Mesenteric fat pad (tissue), 1 donor: ENCODE measurements at places on chromosomes 12 and 14. TPM values are rescaled to one million over a fixed set of nuclear protein-coding genes. Genes with fewer than 3 reads are reported as not detected.

DNA sequence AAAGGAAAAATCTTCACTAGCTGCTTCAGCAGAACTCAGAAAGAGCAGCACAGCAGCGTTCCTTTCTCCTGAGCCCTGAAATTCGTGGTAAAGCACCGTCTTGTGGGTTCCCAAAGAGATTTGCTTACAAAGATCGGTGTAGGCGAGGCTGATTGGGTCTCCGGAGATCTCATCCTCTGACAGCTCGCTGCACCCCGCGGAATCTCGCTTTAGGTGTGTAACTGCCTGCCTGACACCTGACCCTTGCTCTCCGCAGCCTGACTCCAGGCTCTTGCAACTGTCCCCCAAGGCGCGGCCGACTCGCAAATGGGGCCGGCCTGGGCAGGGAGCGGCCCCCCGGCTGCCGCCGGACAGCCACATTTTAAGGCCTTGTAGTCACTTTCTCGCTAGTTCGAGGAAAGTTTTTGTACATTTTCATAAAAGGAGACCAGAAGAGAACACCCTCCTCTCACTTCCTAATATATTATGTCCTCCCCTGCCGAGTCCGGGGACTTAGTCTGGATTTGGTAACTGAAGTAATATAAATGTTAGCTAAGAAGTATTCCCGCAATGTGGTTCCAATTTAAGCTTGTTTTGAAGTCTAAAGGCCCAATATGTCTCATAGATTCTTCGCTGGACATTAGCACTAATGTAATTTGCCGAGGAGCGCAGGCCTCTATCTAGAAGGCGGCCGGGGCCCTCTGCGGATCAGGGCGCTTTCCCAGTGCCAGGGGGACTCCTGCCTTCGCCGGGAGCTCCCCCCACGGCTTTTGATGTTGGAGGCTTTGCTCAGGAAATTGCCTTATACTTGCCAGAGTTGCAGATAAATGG lies 177.3 kb upstream of the CDKN3 start:
- DNase-seq, result no peak

GRCh38 chr12:102016472-102016871 lies 45.3 kb downstream of the WASHC3 start:
- no peak for DNase-seq

- no peak for DNase-seq
These were observed 208.9 kb downstream of the SYNE2 start for GRCh38 chr14:64061706-64062105.

GRCh38 chr12:52865090-52865944 lies 16.5 kb upstream of the KRT78 start:
- DNase-seq, result no peak

- DNase-seq, result no peak
These were observed 145.1 kb upstream of the DIO2 start for GRCh38 chr14:80356413-80356812.

- no peak for DNase-seq
These were observed 9.1 kb downstream of the NPAS3 start for GRCh38 chr14:32947792-32948191.

- no peak for DNase-seq
These were observed 579.0 kb downstream of the LRFN5 start for GRCh38 chr14:42185718-42186117.

DNA sequence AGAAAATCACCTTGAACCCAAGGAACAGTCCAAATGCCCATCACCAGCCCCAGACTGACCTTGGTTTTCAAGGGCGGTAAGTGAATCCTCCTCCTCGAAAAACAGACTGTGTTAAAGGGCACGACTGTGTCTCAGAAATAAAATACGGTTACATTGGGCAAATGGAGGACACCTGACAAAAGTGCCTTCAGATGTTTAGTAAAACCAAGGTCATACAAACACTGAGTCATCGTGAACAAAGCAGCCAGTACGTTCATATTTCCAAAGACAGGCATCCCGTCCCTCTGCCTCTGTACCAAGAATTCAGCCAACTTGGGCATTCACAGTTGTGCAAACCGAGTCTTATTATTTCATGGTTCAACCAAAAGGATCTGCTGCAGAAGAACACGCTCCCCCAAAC lies 25.9 kb downstream of the FOXN3 start:
- no peak for DNase-seq

- no peak for DNase-seq
These were observed 266.9 kb downstream of the CCDC91 start for GRCh38 chr12:28456934-28457710.

DNA sequence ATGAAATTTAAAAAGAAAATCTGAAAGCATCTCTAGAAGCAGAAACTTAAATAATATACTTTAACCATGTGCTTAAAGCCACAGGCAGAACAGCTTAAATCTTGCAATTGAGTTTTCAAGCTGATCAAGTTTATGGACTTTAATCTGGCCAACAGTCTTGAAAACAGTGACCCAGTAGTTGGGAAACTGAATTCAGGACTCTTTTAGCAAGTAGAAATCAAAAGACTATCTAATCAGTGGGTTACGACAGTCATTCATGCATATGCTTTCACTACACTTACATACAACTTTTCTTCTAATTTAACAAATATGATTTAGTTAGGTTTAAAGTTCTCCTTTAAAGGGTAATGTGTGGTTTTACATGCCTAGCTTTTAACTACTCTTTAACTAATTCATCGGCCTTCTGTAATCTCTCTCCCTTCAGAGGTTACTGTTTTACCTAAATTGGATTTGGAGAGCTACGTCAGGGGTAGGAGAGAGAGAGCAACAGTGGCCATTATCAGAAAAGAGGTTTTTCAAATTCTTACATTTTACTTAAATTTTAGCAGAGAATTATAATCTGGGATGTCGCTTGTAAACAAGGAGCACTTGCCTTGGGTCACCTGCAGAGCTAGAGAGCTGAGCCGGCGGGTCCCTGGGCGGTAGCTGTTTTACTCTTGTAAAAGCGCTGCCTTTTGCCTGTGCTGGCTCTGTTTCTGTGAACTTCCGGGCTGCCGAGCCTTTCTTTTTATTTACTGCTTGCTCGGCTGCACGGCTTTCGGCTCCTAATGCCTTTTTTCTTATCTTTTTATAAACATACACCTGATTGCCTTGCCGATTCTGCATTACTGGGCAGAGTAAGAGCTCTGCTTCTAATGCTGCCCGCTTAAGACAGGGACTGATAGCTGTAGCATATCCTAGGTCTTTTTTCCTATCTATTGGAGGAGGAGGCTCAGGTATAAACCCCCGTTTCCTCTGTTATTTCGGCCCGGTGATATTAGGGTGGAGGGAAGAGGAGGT lies 17.4 kb upstream of the LYZ start:
- no peak for DNase-seq

DNA sequence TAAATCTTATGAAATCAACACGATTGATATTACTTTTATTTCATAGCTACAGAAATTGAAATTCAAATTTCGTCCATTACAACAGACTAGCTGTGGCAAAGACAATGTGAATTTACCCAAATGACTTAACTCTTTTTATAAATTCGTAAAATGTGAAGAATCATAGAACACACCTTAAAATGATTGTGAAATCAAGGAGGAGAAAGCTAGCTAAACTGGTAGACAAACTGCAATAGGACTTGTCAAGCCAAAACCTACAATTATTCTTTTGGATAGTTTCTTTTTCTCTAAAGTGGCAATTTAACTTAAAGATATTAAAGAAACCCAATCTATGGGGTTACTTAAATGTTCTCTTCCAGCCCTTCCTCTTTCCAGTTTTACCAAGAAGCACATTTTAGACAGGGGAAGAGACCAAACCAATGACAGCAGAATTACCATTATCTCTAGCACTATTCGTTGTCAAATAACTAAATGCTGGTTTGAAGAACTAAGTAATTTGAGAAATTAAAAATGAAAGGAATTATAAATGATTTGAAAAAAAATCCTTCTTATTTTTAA lies 807 bp upstream of the SLC16A7 start:
- DNase-seq, result no peak

DNA sequence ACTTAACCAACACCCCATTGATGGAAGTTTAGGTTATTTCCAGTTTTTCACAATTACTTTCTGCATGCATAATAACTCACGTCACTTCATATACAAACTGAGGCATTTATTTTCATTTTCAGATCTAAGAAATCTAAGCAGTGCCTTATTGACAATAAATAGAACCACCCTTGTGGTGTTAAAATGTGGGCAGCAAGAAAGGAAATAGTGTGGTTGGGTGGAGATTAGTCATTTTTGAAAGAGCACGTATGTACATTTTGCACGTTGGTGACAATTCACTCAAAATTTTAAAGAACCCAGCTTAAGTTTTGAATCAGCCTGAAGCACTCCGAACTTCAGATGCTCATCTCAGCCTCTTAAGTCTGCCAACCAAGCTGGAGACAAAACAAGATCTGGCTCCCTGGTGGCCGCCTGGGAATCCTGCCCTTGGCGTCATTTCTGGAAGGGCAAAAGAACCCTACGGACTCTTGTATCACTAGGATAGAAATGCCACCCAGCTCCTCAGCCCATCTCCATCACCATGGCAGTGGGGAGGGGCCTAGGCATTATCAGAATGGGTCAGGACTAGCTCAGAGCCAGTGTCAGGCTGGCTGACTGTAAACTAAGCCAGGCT lies 89.5 kb upstream of the BCL2L14 start:
- DNase-seq, result no peak

DNA sequence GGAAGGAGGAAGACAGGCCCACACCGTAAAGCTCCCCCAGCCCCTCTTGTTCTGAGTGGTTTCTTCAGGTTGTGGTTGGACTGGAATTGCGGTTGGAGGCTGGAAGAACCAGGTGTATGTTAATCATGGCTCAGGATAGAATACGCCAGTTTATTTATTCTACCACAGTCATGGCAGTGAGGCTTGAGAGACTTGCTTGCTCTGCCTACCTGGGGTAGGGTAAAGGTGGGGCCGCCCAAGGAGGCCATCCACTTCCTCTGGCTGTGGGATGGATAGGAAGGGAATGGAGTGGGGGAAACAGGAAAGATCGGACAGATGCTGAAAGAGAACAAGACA lies 8.1 kb downstream of the SHMT2 start:
- no peak for DNase-seq

DNA sequence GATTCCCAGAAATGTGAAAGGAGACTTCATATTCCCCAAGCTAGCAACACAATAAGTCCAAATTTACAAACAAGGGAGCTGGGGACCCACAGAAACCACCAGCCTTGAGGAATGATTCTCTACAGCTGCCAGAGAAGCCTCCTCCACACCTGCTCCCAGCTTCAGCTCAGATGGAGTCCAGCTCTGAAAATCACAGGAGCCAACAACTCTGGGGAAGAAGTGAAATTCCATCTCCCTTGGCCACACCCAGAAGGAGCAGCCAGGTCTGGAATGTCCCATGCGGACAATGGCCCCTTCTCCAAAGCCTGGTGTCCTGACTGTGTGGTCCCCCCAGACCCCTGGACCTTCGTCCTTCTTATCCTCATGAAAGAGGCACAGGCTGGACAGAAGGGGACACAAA lies 45.4 kb downstream of the SYNE3 start:
- DNase-seq, result no peak

DNA sequence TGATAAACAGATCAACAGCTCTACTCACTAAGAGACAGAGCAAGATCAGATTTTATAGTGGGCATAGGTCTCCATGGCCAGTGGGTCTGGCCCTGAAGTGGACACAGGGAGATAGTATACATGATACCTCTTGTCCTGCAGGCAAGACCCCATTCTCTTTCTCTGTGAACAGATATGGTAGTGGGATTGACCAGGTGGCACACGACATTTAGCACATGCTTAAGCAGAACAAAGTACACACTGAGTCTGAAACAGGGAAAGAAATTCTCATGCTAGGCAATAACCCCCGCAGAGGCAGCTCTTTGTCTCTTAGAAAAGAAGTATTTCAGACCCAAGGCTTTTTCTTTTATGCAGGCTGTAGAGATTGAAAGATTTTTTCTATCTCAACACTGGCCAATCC lies 1331.2 kb downstream of the FSCB start:
- DNase-seq, result no peak

DNA sequence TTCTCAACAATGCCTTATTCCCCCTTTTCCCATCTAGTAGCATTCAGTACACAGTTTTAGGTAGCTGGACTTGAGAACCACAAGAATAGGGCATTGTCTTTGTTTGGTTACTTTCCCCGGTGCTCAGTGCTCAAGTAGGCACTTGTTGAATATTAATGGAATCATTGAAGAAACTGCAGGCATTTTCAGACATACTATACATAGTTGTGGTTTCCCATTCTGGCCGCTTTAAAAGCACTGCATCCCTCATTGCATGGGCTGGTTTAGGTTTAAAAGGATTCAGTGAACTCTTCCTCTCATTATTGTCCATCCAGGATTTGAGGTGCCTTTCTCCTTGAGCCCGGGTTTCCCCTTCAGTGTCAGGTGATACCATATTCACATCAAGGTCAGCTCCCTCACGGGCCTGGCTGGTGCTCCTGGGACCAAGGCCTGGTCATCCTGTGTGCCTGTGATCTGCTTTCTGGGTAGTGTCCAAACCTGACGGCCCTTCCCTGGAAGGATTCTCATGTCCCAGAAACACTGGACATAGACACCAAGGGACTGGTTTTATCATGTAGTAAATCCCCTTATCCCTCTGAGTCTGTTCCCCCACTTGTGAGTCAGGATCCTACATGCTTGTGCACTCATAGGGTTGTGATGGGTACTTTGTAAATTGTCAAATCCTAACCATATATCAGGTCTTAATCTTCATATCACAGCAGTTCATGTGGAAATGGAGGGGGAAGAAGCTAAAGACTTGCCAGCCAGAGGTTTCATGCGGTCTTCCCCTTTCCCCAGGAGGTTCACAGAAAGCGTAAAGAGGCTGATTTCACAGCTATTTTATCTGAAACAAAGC lies 7.4 kb downstream of the TCP11L2 start:
- DNase-seq, result no peak

DNA sequence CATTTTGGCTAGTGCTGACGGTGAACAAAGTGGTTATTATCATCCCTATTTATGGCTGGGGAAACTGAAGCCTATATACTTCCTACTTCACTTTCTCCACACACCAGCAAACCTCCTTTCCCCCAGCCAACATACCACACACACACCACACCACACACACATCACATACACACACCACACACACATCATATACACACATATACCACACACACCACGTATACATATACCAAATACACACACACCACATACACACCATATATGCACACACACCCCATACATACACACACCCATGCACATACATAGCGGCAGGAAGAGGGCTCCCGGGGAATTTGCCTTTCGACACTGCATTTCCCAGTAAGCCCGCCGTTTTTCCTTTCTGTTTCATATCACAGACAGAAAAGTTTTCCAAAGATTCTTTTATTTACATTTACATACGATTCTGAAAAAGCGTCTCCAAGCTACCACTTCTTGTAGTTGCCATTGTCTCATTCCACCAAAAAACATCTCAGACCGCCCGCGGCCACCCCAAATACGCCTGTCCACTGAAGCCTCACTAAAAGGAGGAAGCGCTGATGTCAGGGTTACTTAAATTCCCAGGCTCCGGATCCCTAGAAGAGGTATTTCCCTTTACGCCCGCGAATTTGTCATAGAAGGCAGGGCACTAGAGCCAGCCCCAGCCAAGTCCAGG lies 823 bp upstream of the RAB5B start:
- peak; percentile 93 for DNase-seq

The EXOC5 gene
- total RNA-seq, result 63.4 TPM

The DLK1 gene
- not detected for total RNA-seq

The KRT83 gene
- total RNA-seq, result not detected

The AKAP5 gene
- total RNA-seq, result 0.45 TPM

The CLEC2A gene
- not detected for total RNA-seq

The LUM gene
- total RNA-seq, result 170 TPM

The RTN1 gene
- 15.4 TPM for total RNA-seq
